ENCODE measurements at places on chromosomes 5 and 9.

- DNase-seq = no peak
These were observed 189.4 kb downstream of the CCDC192 start for GRCh38 chr5:127892467-127893207.

DNA sequence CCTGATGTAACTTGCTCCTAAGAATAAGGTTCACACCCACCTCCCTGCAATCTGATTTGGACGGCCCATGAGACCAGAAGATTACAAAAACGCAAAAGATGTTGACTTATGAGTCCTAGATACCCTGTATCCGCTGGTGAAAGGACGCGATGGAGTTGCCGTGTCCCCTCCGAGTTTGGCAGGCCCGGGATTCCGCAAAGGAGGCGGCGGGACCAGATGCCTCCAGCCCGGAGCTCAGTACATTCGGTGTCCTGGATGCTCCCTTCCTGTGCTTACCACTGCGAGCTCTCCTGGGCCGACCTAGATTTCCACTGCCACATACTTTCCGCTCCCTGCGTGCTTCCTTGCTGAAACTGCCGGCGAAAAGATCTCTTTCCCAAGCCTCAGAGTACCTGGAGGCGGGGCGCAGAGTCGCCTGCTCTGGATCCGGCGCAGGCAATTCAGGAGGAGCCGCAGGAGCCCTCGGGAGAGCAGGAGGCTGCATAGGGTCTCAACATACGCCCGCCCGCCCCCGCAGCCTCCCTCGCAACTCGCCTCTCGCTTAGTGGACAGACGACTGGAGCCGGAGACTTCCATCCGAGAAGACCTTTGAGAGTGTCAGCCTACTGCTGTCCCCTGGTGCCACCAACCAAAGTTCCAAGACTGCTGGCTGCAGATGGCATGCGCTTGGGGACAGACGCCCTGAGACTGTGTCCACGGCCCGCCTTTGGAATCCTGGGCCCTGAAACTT, 39.8 kb downstream of the ANXA2R start:
- DNase-seq = no peak

DNA sequence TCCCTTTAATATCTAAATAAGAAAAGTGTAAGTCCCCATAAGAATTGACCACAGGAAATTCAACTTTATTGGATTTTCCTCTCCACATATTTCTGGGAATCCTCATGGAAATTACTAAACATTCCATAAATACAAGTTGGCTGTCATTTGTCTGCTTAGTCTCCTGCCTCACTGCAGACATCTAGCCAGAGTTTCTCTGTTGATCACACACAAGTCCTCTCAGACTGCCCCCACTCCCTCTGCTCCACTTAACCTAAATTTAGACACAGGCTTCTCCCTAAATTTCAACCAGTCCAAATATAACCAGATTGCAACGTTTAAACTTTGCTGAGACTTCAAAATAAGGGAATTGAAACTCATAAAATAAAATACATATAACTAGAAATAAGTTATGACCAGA, 982.1 kb downstream of the DTWD2 start:
- DNase-seq = no peak

DNA sequence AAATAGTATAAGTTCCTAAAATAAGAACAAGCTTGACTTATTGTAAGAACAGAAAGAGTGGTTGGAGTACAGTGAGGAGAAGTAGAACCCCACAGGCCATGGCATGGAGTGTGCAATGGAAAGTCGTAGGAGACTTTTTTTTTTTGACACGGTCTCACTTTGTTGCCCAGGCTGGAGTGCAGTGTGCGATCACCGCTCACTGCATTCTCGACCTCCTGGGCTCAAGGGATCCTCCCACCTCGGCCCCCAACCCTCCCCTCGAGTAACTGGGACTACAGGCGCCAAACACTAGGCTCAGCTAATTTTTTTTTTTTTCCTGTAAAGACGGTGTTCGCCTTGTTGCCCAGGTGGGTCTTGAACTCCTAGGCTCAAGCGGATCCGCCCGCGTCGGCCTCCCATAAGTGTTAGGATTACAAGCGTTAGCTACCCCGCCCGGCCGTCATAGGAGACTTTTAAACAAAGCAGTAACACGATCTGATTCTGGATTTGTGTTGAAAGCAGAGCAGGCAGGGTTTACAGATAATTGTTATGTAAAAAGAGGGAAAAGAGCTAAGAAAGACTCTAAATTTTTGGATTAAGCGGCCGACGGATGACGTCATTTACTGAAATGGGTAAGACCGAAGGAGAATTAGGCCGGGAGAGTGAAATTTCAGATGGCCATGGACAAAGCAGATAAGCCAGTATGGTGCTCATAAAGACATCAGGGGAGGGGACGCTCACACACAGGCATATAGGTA, 752 bp downstream of the TSTD2 start:
- peak; percentile 17 for DNase-seq

DNA sequence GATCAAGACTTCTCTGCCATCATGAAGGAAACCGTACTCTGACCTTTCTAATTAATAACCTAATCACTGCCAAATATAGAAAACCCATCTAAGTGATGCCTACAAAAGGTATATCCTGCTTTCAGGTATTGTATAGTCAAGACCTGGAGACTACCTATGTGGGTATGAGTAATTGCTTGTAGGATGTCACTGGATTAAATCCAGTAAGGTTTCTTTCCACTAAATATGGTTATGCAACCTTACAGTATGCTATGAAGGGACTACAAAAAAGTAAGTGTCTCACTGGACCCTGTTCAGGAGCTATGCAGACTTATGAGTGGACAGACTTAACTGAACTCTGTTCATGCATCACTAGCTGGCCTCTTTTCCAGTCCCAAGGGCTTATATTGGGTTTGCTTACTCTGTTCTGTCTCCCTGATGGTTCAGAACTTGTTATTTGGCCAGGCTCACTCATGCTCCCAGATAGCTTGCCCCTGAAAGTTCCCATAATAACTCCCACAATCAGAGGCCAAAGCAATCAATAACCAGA, 51.1 kb downstream of the PDE6A start:
- no peak for DNase-seq

Data from effector CD8-positive, alpha-beta T cell (primary cell).